Type B pancreatic cell (in vitro differentiated cells): ENCODE measurements at places on chromosomes 2 and 18.

DNA sequence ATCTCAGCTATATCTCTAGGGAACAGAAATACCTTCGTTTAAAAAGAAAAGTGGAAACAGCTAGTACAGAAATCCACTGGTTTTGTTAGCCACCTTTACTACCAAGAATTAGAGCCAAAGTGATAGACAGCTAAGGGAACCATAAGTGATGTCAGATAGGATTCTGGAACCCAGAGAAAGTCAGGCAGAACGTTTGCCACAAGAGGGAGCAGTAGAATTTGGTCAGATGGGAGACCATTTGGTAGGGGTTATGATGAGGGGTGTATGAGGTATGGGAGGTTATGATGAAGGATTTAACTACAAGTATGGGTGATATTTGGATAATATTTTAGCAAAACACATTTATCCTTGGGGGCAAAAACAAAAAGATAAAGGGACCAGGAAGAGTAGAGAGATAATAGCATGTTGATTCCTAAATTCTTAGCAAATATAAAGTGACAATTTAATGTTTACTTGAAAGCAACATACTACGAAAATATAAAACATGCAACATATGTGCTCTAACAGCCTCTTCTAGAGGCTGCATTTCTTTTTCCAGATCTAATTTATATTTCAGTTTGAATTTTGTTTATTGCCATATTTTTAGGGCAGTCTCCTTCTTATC, 3.3 kb downstream of the SLC8A1 start:
- no peak for DNase-seq

DNA sequence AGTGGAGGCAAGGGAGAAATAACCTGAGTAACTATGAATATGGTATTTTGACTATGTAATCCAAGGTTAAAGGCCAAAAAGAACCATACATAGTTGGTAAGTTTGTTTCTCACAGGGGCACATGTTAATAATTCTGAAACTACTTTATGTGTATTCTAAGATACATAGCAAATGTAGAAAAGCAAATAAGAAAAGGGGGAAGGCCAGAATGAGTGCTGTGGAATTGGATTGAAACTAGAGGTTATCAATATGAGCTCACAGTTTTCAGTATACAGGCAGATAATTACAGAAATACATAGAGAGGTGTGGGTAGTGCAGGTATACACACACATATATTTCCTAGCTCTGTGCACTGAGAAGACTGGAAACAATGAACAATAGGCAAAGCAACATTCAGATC, 13.7 kb downstream of the INO80C start:
- no peak for DNase-seq

GRCh38 chr2:207463433-207463832, 66.3 kb upstream of the CREB1 start:
- DNase-seq = no peak

DNA sequence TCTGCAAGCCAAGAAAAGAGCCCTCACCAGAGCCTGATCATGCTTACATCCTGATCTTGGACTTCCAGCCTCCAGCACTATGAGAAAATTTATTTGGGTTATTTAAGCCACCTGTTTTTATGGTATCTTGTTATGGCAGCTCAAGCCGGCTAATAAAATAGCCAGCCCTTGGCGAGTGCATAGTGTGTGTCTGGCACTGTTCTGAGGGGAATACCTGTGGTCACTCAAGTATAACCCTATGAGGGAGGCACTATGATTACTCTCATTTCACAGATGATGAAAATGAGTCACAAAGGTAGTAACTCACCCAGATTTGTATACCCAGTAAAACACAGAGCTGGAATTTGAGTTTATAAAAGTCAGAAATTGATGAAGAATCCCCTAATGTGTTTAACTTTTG, 556.9 kb upstream of the SETBP1 start:
- no peak for DNase-seq

GRCh38 chr2:60391649-60392375, 161.6 kb downstream of the BCL11A start:
- no peak for DNase-seq

DNA sequence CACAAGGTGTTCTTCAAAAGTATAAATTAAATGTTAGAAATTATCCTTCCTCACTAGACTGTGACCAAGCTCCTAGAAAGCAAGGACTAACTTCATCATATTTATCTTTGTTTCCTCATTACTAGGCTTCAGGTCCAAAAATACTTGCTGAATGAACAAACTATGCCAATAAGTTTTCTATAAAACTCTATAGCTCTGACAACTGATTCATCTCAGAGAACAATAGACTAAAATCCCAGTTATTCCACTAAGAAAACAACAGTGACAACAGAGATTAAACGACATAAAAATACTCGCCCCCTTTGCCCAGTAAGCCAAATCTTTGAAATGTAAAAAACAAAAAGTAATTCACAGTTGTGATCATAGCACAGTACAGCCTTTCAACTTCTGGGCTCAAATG, 13.6 kb downstream of the TLK1 start:
- no peak for DNase-seq

DNA sequence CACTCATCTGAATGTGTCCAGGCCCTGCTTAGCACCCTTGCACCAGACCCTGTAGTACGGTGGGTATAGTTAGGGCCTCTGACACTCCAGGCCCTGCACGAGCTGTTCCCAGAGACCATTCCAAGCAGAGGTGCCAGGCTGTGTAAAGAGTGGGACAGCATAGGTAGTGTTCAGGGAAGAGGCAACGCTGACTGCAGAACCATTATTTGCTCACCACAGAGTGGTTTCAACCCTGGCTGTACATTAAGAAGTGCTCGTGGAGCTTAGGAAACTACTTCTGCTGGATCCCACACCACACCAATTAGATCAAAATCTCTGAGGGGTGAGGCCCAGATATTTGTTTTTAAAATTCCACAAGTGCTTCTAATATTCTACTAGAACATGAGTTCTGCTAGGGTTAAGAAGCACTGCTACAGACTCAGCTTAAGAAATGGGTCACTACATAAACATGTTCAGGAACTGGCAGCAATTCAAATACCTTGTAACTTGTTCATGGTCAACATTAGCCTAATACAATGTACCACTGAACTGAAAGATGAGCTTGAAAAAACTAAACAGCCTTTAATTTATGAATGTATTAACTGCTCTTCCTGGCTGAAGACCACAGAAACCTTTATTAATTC, 183.0 kb downstream of the MYO5B start:
- DNase-seq = no peak
